ENCODE measurements at places on chromosomes 2 and 18.

DNA sequence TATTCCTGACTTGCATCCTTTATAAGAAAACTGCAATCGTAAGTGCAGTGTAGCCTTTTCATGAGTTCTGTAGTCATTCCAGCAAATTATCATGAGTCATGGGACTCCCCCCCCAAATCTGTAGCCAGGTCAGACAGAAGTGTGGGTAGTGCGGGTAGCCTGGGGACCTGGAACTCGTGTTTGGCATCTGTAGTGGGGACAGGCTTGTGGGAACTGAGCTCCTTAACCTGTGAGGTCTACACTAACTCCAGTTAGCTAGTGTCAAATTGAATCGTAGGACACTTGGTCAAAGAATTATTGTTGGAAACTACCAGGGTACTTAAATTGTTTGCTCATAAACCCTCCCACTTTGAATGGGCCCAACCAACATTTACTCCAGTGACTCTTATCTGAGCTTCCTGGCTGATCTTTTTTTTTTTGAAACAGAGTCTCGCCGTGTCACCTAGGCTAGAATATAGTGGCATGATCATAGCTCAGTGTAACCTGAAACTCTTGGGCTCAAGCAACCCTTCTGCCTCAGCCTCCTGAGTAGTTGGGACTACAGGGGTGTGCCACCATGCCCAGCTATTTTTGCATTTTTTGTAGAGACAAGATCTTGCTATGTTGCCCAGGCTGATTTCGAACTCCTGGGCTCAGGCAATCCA, 12.4 kb downstream of the PFN4 start:
- DNase-seq, result no peak

GRCh38 chr2:145797692-145798091, 1277.8 kb upstream of the ZEB2 start:
- no peak for DNase-seq

GRCh38 chr2:212423089-212423488, 115.5 kb downstream of the ERBB4 start:
- no peak for DNase-seq

- no peak for DNase-seq
Measured at GRCh38 chr2:173652311-173652710, 297.6 kb downstream of the CDCA7 start.

DNA sequence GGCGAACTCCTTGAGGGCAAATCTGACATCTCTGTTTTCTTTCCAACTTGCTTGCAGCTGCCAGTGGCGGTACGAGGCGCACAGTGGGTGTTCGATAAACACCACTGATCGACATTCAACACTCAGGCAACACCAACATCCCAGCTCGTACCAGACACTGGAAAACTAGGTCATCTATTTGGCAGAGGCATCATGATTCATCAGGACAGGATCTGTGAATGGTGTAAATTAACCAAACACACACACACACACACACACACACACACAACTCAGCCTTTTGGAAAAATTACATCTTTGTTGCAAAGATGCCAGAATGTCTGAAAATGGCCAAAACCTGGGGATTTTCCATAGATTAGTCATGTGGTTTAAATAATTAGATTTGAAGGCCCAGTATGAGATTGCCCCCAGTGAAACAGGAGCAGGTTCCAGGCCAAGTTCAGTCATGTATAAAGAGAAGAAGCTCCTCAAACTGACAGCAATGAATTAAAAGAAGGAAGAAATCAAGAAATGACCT, 150.5 kb upstream of the NCKAP5 start:
- DNase-seq, result no peak

DNA sequence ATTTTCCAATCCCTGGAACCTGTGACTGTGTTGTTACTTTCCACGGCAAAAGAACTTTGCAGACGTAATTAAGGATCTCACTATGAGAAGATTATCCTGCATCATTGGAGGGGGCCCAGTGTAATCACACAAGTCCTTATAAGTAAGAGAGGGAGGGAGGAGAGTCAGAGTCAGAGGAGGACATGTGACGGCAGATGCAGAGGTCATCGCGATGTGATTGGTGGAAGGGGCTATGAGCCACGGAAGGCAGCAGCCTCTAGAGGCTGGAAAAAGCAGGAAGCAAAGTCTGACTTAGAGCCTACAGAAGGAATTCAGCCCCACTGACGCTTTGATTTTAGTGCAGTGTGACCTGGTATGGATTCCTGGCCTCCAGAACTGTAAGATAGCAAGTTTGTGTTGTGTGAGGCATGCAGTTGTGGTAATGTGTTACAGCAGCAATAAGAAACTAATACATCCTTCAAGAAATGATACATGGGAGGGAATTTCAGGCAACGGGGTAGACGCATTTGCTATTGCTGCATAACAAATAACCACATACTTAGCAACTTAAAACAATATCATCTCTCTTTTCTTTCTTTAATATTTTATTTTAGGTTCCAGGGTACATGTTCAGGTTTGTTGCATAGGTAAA, 112.7 kb upstream of the SERPINE2 start:
- no peak for DNase-seq

- DNase-seq, result no peak
Measured at GRCh38 chr2:214896274-214896673, 86.8 kb upstream of the BARD1 start.

Data from T-helper 17 cell (primary cell).